Head of caudate nucleus (tissue), 42 donors: ENCODE measurements at places on chromosomes 3 and 15.

- no peak for DNase-seq
These were observed 66.6 kb downstream of the USF3 start for GRCh38 chr3:113629584-113630421.

- no peak for DNase-seq
These were observed 45.4 kb upstream of the GOLM2 start for GRCh38 chr15:44243141-44243540.

- DNase-seq = no peak
These were observed 14.0 kb upstream of the CHD2 start for GRCh38 chr15:92886042-92886537.

DNA sequence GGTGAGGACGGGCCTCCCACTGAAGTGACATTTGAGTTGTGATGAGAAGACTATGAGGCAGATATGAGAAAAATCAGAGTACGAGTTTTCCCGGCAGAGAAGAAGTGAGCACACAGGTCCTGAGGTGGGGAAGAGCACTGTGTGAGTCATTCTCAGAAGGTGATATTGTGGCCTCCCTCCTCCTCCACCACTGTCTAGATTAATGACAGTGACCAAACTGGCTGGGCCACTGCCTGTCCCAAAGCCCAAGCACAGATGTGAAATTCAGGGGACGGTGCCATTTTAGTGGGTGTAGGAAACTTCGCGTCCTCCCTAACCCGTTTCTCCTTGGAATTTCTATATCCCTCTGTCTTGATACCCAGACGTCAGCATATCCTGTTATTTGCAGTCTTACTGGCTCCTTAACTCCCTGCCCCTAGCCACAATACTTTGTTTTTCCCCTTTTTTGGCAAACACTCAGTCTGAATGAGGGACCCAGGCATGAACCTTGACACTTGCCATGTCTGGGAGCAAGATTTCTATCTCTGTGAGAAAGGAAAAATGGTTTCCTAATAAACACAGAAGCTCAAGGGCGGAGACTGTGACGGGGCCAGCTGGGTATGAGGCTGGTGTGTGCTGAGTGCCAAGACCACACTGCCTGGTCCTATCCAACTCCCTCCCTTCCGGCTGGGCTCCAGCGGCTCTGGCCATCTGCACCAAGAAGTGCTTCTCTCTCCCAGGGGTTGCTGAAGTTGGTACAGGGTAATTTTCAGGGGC, 15.2 kb downstream of the PRICKLE2 start:
- DNase-seq = peak; percentile 73

GRCh38 chr3:165641569-165642310, 195.5 kb downstream of the BCHE start:
- no peak for DNase-seq

- DNase-seq = no peak
These were observed 19.4 kb downstream of the RIOX2 start for GRCh38 chr3:97952872-97953271.

- DNase-seq = peak; percentile 32
These were observed 72.9 kb downstream of the BLM start for GRCh38 chr15:90790057-90790456.

DNA sequence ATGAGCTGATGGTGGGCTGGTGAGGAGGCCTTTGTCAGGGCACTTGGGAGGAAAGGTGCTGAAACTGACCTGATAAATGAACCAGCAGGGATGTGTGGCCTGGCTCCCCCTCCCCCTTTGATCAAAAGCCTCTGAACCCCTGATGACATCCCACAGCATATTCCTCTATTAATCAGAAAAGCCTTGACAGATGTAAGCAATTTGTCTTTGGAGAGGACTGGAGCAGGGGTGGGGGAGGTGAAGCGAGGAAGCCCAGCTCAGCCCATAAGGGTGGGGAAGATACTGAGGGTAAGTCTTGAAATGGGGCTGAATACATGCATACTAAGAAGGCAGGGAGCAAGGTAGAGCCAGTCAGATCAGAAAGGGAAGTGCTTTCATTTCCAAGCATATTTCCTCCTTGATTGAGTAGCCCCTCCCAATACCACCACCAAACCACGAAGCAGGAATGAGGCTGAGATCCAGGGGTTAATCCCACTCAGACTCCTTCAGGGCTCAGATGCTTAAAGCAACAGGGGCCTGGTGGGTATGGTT, 34.7 kb upstream of the MRPS22 start:
- DNase-seq = no peak

GRCh38 chr3:10169000-10169496, 4.3 kb downstream of the IRAK2 start:
- no peak for DNase-seq

DNA sequence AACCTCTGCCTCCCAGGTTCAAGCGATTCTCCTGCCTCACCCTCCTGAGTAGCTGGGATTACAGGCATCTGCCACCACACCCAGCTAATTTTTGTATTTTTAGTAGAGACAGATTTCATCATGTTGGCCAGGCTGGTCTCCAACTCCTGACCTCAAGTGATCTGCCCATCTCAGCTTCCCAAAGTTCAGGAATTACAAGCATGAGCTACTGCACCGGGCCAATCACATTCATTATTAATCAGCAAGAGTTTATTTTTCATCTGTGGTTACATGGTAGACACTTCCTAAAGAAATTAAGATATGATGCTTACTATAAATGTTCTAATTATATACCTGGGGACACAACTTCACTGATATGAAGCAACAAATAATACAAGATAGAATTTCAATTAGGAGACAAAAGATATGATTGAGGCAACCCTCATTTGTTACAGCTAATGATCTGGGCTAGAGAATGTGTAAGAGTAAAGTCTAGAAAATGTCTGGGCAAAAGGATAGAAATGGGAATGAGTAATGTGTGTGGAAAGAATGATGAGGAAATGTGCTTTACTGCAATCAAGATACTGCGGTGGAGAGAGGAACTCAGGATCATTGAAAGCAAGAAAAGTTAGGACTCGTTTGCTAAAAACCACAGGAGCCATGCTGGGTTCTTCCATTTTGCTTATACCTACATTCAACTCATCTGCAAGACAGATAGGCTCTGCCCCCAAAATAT, 366.8 kb downstream of the ZIC1 start:
- no peak for DNase-seq

GRCh38 chr15:92025706-92026270, 172.3 kb downstream of the SLCO3A1 start:
- DNase-seq = no peak
